NCI-H1105 (cell line): ENCODE measurements at places on chromosomes 7 and 10.

DNA sequence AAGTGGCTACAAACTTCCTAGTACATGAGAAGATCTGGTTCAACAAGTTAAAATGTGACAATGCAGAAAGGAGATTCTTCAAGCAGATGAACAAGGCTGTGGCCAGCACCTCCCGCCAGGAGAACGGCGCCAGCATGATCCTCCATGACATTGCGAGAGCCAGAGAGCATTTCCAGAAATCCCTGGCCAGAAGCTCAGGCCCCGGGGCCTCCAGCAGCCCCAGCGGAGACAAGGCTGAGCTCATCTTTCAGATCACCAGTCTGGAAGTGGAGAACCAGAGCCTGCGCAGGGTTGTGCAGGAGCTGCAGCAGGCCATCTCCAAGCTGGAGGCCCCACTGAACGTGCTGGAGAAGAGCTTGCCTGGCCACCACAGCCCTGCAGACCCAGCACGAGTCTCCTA, 40.1 kb upstream of the ZNF273 start:
- DNase-seq, result no peak

- no peak for DNase-seq
Measured at GRCh38 chr10:70258216-70258615, 25.0 kb upstream of the PPA1 start.

DNA sequence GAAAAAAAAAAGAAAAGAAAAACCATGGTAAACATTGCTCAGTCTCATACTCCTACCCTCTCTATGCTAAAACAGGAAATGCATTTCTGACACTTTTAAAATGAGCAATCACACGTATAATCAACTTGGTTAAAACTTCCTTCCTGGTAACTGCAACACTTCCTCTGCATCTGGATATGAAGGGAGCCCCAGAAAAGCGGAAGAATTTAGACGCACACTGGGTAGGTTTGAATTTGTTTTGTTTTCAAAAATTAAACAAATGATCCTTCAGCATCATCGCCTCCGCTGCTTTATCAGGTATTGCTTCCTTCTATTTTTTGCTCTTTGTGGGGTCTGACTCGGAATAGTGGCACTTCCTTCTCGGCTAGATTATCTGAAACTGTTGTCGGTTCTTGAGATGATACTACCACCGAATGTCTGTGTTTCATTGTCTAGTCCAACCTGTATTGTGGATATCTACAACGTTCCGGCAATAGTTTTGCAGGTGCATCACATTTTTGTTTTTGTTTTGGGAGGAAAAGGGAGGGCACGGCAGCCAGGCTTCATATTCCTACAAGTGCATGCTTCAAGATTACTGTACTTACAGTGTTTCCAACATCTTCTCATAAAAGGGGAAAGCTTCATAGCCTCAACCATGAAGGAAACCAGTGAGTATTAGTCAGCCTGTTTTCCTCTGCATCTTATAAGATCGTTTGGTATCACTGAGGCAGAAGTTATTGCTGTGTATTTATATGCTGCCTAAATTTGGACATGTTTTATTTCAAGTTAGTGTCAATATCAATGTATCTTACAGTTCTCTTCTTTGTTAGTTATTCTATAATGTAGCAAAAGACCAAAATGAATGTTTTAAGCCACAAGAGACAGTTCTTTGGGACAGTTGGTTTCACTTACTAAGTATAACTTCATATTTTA, at the start of gene PIK3CG:
Gene PIK3CG (plus strand): TSS at position 153 of the 912 bp plus-strand sequence. CDS start 2,280 bp downstream, outside the sequence.
- no peak for DNase-seq

- DNase-seq, result no peak
Measured at GRCh38 chr7:100673942-100674410, 436 bp downstream of the GNB2 start.

- no peak for DNase-seq
Measured at GRCh38 chr10:7968510-7969112, 85.9 kb upstream of the GATA3 start.

DNA sequence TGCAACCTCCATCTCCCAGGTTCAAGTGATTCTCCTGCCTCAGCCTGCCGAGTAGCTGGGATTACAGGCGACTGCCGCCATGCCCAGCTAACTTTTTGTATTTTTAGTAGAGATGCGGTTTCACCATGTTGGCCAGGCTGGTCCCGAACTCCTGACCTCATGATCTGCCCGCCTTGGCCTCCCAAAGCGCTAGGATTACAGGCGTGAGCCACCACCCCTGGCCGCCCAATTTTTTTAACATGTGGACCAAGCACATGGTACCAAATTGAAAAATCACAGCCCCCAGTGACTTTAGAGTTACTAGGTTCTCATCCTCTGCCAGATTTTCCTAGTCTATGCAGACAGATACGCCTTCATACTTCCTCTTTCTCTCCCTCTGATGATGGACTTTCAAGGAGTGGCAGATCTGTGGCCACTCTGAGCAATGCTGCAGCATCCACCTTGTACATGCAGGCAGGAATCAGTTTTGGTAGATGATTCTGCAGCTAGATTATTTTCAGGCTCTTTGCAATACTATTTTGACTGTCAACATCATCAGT, 34.0 kb upstream of the EZH2 start:
- no peak for DNase-seq

GRCh38 chr10:103560886-103561285, 67.4 kb downstream of the NEURL1 start:
- DNase-seq, result no peak
